H9 (cell line): ENCODE measurements at places on chromosomes 2 and 18. TPM values are rescaled to one million over a fixed set of nuclear protein-coding genes. Genes with fewer than 3 reads are reported as not detected.
A peak's percentile ranks its signal among the peaks of the same experiment; 100 is the strongest.

- DNase-seq, result no peak
Measured at GRCh38 chr2:161420406-161421074, 4.4 kb downstream of the TBR1 start.

DNA sequence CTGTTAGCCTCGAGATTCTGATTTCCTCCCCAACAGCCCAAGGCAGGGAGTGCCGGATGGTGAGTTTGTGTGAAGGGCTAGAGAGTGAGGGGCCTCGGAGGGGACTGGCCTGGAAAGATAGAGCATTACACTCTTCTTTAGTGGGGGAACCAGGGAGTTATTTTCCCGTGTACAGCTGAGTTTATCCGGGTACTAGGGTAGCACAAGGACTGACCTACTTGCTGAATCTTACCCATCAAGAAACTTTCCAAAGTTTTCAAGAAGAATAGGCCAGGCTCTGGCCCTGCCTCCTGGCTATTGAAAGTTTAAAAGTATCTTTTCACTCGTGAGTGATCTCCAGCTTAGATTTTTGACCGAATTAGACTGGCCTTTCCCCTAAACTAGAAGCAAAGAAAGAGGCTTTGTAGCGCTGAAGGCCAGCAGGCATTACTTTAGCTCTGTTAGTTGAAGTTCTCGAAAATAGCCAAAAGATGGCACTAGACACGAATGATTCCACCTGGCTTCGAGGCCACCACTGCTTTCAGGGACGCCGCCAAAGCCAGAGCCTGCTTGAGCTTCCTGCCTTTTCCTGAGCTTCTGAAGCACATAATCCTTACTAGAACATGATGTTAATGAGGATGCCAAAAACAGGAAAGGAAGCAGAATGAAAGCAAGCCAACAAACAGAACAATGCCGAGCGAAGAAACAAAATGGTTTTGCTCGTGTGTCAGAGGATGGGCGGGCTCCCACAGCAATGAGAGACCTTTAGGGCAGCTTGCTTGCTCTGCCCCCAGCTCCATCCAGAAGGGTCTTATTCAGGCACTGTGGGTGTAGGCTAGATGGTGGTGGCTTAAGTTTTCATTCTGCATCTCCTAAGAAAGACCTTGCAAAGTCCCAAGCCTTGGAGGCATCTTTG lies 55.8 kb downstream of the TSN start:
- peak; percentile 74 for DNase-seq

- no peak for DNase-seq
Measured at GRCh38 chr2:160345071-160345764, 145.1 kb upstream of the ITGB6 start.

GRCh38 chr2:222270396-222270795 lies 28.4 kb downstream of the PAX3 start:
- no peak for DNase-seq

- no peak for DNase-seq
Measured at GRCh38 chr2:172734711-172735581, 699 bp upstream of the RAPGEF4 start.

The C18orf32 gene
- 24.4 and 26.7 TPM in 2 replicates for total RNA-seq
